8988T (cell line): ENCODE measurements at places on chromosomes 12 and 14.

GRCh38 chr14:67268426-67269150 lies 27.4 kb downstream of the PALS1 start:
- no peak for DNase-seq

DNA sequence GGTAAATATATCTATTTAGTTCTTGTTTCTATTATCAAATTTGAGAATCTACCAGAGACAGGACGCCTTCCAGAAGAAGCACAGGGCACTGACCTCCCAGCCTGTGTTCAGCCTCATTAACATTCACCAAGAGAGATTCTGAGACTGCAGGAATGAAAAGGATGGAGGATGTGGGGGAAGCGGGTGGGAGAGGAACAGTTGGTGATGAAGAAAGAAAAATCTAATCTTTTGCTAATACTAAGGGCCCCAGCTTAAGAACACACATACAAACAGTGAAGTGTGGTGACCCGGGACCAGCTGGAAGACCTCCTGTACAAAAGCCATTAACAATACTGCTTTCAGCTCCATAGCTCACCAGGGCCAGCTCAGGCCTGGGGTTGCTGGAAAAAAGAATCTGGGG lies 160.5 kb downstream of the NUAK1 start:
- no peak for DNase-seq

DNA sequence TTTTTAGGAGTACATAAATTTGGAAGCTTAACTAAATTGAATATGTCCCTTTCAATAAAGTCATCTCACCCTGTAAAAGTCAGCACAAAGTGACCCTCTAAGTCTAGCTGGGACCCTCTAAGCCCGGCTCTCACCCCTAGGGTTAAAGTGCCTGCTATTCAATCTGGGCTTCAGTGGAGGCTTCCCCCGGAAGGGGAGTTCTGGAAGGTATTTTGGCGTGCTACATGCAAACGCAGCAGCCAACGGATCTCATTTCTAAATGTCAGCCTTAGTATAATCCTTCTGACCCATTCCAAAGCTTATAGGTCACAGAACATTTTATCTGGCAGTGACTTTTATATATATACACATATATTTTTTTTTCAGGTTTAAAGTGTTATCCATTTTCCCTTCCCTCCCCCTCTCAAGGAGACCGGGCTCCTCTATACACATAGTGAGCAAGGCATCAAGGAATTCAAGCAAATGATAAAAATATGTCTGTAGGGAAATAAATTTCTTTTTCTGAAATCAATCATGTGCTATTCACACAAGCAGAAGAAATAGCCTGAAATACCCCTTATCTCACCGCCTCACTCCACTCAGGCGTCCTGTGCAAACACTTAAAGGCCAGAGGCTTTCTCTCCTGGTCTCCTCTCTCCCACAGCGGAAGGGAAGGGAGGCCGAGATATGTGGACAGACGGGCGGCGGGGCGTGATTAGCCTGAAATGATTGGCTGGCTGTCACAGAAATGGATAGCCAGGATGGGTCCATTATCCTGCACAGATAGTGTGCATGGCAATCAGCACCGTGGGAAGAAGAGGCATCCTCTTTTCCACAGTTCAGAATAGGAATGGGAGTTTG lies 301.7 kb downstream of the GALC start:
- DNase-seq = no peak

GRCh38 chr14:34642595-34642994 lies 12.6 kb upstream of the SNX6 start:
- DNase-seq = no peak
